ENCODE measurements at places on chromosomes 13 and 19. TPM values are rescaled to one million over a fixed set of nuclear protein-coding genes. Genes with fewer than 3 reads are reported as not detected.
A peak's percentile ranks its signal among the peaks of the same experiment; 100 is the strongest.

GRCh38 chr13:110965755-110966134, 50.9 kb upstream of the ANKRD10 start:
- no peak overlapping the region for H3K4me3 ChIP-seq
- H3K27me3 ChIP-seq = no peaks in the 10 kb centered on the region
- no peaks in the 10 kb centered on the region for H3K4me1 ChIP-seq
- DNase-seq = no peak

DNA sequence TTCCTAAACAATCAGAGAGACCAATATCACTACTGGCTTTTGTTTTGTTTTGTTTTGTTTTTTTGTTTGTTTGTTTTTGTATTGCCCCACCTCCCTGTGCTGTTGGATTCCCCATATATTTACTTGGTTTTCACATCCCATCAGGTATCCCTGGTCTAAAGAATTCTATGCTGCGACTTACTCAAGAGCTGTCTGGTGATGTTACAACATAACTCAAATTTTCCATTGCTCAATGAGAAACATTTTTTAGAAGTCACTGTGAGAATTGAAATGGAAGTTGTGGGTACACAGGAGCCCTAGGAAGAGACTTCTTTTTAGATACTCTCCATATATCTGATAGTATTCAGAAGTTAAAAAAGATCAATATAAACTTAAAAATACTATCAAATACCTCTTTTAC, 181.4 kb downstream of the KLF5 start:
- H3K27me3 ChIP-seq = no peaks in the 10 kb centered on the region
- DNase-seq = no peak
- H3K27ac ChIP-seq = no peak overlapping the region
- H3K36me3 ChIP-seq = no peaks in the 10 kb centered on the region

- H3K4me1 ChIP-seq = peaks cover 2% of the 10 kb centered on the region
- H3K4me3 ChIP-seq = no peak overlapping the region
- no peak overlapping the region for H3K27ac ChIP-seq
- no peaks in the 10 kb centered on the region for H3K36me3 ChIP-seq
- H3K27me3 ChIP-seq = no peaks in the 10 kb centered on the region
- DNase-seq = no peak
Measured at GRCh38 chr13:71082631-71083030, 784.4 kb downstream of the DACH1 start.

DNA sequence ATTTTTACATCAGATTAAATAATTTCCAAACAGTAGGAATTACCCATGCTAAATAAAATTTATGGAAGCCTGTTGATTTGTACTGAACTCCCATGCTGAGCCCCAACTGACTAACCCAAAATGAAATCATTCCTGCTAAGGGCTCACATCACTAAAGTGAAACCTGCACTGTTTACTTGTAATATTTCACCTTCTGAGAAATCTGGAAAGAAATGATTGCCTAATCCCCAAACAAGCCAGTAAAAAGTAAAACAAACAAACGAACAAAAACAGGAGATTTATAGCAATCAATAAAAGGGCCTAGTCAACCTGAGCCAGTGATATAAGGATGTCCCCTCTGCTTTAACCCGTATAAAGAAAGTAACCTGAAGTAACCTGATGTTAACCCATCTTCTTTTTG, 1599.8 kb downstream of the OLFM4 start:
- no peaks in the 10 kb centered on the region for H3K4me1 ChIP-seq
- H3K27me3 ChIP-seq = no peaks in the 10 kb centered on the region
- no peak for DNase-seq
- H3K36me3 ChIP-seq = no peaks in the 10 kb centered on the region
- no peak overlapping the region for H3K4me3 ChIP-seq
- H3K27ac ChIP-seq = no peak overlapping the region

GRCh38 chr19:16064209-16064889, 11.9 kb upstream of the TPM4 start:
- no peaks in the 10 kb centered on the region for H3K27me3 ChIP-seq
- H3K27ac ChIP-seq = no peak overlapping the region
- H3K36me3 ChIP-seq = no peaks in the 10 kb centered on the region

GRCh38 chr13:42532561-42533335, 41.2 kb upstream of the TNFSF11 start:
- no peaks in the 10 kb centered on the region for H3K27me3 ChIP-seq
- no peaks in the 10 kb centered on the region for H3K36me3 ChIP-seq
- no peak overlapping the region for H3K27ac ChIP-seq
- no peaks in the 10 kb centered on the region for H3K4me1 ChIP-seq
- no peak overlapping the region for H3K4me3 ChIP-seq

DNA sequence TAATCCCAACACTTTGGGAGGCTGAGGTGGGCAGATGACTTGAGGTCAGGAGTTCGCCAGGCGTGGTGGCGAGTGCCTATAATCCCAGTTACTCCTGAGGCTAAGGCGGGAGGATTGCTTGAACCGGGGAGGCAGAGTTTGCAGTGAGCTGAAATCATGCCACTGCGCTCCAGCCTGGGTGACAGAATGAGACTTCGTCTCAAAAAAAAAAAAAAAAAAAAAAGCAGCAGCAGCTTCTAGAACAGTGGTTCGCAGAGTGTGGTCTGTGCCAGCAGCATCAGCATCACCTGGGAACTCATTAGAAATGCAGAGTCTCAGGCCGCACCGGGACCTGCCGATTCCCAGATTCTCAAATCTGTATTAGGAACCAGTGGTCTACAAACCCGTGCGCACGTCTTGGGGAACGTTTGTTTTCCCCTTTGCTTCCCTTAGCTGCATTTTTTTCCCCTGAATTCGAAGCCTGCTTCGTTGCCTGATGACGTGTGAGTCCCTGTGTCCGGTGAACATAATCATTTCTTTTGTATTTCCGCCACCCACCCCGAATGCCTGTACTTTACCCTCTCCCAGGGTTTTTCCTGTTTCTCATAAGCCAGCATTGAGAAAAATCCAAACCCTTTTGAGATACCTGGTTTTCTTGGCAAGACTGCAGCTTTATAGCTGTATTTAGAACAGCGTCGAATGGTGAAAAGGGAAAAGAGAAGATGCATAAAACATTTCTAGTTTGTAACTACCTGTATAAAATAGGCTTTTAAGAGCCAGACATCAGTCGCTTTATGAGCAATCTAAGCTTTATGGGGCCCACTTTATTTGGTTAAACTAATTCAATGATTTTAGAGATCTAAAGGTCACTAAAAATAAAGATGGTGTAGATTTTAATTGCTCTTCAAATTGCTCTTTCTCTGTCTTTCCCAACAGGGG, 49.8 kb downstream of the BICRA start:
- peaks cover 15% of the 10 kb centered on the region for H3K36me3 ChIP-seq
- H3K27ac ChIP-seq = peak overlapping the region; percentile 85
- no peak for DNase-seq
- peaks cover 16% of the 10 kb centered on the region for H3K4me1 ChIP-seq
- no peak overlapping the region for H3K4me3 ChIP-seq

DNA sequence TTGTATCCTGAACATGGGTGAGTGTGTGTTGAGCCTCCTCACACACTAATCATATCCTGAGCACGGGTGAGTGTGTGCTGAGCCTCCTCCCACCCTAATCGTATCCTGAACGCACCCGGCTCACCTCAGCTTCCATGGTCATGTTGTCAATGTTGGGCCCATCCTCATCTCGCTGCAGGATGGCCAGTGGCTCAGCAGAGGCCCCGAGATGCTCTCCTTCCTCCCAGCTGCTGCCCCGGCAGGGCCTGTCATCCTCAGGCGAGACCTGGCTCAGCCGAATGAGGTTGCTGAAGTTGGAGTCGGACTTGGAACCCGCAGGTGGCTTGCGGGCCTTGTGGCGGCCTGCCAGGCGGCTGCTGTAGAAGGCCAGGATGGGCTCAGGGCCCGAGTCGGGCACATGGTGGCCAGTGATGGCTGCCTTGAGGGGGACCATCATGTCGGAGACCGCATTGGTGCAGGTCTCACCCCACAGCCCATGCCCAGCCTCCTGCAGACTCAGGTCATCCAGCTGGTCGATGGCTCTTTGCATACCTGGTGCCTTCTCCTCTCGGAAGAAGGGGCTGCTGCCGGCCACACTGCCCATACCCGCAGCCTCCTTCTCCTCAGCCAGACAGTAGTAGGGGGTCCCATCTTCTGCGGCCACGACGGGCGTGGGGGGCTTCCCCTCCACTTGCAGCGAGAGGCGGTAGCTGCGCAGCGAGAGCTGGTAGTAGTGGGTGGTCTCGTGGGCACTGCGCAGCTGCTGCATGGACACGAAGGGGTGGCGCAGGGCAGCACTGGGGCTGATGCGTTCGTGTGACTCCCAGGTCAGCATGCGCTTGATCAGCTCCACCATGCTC, 9.6 kb downstream of the HIPK4 start:
- no peak overlapping the region for H3K4me3 ChIP-seq
- no peak for DNase-seq
- no peaks in the 10 kb centered on the region for H3K4me1 ChIP-seq
- H3K27me3 ChIP-seq = no peaks in the 10 kb centered on the region
- peaks cover 16% of the 10 kb centered on the region for H3K36me3 ChIP-seq

- peak overlapping the region; percentile 88 for H3K4me3 ChIP-seq
- H3K4me1 ChIP-seq = peaks cover 48% of the 10 kb centered on the region
- peak overlapping the region; percentile 94 for H3K27ac ChIP-seq
- peak; percentile 67 for DNase-seq
- H3K27me3 ChIP-seq = no peaks in the 10 kb centered on the region
Measured at GRCh38 chr19:13843104-13843921, 33.6 kb upstream of the NANOS3 start.

DNA sequence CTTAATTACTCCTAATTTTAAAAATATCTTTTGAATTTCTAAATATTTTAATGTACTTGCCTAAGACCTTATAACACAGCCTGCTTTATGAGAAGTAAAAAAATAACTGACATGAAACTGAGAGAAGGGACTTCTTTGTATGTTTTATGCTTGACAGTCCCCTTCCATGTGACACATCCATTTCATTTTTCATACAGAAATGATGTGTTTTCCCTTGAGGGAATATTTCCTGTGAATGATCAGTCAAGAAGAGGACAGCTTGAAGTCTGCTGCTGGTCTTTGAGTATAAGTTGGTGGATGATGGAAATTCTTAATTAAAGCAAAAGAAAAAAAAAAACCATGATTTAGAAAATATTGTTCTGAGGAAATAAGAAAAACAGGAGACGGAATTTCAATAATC, 230.4 kb upstream of the KLHL1 start:
- H3K27me3 ChIP-seq = no peaks in the 10 kb centered on the region
- DNase-seq = no peak
- H3K4me1 ChIP-seq = peaks cover 10% of the 10 kb centered on the region
- H3K4me3 ChIP-seq = no peak overlapping the region
- no peak overlapping the region for H3K27ac ChIP-seq

- DNase-seq = peak; percentile 43
- H3K4me3 ChIP-seq = no peak overlapping the region
- H3K4me1 ChIP-seq = peaks cover 31% of the 10 kb centered on the region
- H3K27ac ChIP-seq = no peak overlapping the region
- no peaks in the 10 kb centered on the region for H3K36me3 ChIP-seq
Measured at GRCh38 chr19:45125975-45126493, 33.1 kb downstream of the PPP1R37 start.

DNA sequence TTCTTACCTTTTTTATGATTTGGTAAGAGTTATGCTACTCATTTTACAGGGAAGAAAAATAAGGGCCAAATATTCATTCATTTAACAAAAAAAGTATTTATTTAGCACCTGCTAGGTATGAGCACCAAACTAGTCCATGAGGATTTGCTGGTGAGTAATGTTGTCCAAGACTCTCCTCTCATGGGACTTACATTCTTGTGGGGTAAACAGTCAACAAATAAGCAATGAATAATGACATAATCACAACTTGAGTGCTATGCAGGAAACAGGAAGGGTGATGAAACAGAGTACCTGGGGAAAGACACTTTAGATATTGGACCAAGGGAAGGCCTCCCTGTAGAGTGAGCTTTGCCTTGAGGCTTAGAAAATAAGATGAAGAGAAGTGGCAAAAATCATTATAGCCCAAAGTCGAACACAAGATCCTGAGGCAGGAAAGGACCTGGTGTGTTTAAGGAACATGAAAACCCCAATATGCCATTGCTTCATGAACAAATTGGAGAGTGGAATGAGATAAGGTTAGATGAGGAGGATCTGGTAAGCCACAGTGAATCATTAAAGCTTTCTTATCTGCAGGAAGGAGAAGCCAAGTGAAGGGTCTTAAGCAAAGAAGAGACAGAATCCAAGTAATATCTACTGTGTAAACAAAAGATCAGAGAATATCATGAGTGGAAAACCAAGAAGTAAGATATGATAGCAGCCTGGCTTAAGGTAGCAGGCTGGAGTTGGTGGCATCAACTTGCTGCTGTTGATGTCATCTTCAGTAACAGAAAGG, 294.5 kb upstream of the NBEA start:
- H3K4me1 ChIP-seq = no peaks in the 10 kb centered on the region
- no peak overlapping the region for H3K4me3 ChIP-seq
- no peak for DNase-seq
- H3K27me3 ChIP-seq = no peaks in the 10 kb centered on the region

DNA sequence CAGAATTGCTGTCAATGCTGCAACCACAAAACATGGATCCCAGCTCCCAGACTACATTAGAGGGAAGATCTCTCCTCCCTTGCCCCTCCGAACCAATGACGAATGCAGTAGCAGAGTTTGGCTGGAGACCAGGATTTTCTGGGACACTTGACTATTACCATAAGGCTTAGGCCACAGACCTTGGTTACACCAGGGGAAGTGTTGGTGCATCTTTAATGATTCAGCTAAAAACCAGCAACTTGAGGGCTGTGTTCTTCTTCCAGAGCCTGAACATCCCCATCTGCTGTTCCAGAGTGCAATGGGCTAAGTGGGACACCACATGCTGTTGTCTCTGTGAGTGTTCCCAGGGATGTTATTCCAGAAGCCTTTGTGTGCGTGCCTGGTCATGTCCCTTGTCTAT, 528.2 kb downstream of the LMO7 start:
- no peaks in the 10 kb centered on the region for H3K36me3 ChIP-seq
- H3K4me1 ChIP-seq = no peaks in the 10 kb centered on the region
- no peak overlapping the region for H3K4me3 ChIP-seq
- no peak for DNase-seq
- no peaks in the 10 kb centered on the region for H3K27me3 ChIP-seq

DNA sequence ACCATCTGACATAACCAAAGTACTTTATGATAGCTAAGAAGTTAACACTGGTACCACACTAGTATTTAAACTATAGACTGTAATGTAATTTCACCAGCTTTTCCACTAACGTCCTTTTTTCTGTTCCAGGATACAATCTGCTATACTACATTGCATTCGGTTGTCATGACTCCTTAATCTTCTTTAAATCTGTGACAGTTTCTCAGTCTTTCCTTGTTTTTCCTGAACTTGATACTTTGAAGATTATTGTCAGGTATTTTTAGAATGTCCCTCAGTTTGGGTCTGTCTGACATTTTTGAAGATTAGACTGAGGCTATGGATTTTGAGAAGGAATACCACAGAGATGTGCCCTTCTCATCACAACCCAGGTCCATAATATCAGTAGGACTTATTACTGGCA, 36.6 kb downstream of the NUFIP1 start:
- H3K4me3 ChIP-seq = no peak overlapping the region
- peaks cover 15% of the 10 kb centered on the region for H3K36me3 ChIP-seq
- H3K4me1 ChIP-seq = peaks cover 24% of the 10 kb centered on the region
- H3K27ac ChIP-seq = no peak overlapping the region

GRCh38 chr19:38617764-38618589, at the start of gene MAP4K1:
Gene MAP4K1, minus strand, starts transcription at chr19:38617953. Its CDS starts 58 bp downstream, at chr19:38617895.
- H3K27ac ChIP-seq = peak within 1 kb of the TSS; percentile 98
- peak within 1 kb of the TSS; percentile 96 for H3K4me3 ChIP-seq
- H3K36me3 ChIP-seq = peaks cover 8% of the 10 kb centered on the region

- H3K36me3 ChIP-seq = no peaks in the 10 kb centered on the region
- no peak overlapping the region for H3K27ac ChIP-seq
Measured at GRCh38 chr13:99911069-99911964, 60.2 kb downstream of the ZIC5 start.

NLRP5 gene
- not detected for total RNA-seq

ZNF560 gene
- total RNA-seq = not detected

FAM124A gene
- total RNA-seq = 0.91 TPM

UBE2M gene
- 73.4 TPM for total RNA-seq

PDX1 gene
- total RNA-seq = not detected

SCN1B gene
- 2.8 TPM for total RNA-seq

LIG1 gene
- 72.8 TPM for total RNA-seq

Measured in mesothelial cell of epicardium (in vitro differentiated cells).